ENCODE measurements at places on chromosomes 16 and 17.

DNA sequence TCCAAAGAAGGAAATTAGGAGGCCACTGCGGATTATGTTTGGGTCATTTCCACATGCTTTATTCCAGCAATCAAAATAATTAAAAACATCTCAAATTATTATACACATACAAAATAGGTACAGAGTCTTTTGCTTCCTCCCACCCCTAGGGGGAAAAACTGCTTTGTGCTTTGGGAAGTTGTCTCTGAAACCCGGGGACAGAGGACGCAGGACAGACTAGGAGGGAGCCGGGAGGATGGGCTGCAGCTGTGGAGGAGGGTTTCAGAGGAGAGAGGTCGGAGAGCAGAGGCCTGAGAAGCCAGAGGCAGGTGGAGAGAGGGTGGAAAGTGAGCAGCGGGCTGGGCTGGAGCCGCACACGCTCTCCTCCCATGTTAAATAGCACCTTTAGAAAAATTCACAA, 17.4 kb downstream of the COL1A1 start:
- no peak for DNase-seq

GRCh38 chr17:31404028-31404949, 12.8 kb downstream of the RAB11FIP4 start:
- no peak for DNase-seq

DNA sequence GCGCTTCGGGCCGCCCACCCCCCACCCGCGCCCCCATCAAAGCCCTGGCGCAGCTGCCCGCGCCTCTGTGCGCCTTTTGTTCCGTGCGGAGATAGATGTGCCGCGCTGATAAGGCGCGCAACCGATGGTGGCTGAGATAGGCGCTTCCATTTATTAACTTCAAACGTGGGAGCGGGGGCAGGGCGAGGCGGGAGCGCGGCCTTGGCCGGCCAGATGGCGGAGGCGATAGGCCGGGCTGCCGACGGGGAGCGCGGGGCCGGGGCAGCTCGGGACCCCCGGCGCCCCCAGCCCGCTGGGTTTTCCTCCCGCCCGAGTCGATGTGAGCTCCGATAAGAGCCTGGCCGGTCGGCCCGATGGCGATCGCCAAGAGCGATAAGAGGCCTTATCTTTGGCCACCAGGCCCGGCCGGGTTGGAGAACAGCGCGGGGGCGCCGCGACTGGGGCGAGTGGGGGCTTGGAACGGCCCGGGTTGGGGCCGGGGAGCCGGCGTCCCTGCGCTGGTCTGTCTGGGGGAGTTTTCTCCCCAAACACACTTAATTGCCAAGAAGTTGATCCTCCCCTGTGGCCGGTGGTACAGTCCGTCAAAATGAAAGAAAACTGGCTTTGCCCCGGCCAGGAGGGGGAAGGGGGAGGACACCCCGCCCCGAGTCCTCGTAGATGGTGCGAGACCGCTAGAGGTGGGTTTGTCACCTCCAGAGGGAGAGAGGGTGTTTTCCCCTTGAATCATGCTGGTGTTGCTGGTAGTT, 2.7 kb downstream of the ZFPM1 start:
- peak; percentile 76 for DNase-seq

GRCh38 chr16:80964351-80964750, 42.3 kb downstream of the CMC2 start:
- DNase-seq: no peak

DNA sequence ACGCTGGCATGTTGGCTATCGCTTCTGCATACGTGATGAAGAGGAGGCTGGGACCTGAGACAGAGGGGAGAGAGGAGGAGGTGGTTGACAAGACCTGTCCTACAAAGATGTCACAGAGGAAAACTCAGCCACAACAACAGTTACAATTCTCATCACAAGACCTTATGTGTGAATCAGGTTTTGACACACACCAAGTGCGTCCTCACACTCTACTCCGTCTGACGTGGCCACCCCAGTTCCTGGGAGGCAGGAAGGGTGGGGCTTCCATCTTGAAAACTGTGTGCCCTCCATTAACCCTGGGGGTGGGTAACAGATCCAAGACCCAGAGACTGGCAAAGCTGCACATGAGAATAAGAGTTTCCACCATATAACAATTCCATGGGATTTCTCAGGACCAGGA, 24.1 kb downstream of the SLC6A4 start:
- no peak for DNase-seq

DNA sequence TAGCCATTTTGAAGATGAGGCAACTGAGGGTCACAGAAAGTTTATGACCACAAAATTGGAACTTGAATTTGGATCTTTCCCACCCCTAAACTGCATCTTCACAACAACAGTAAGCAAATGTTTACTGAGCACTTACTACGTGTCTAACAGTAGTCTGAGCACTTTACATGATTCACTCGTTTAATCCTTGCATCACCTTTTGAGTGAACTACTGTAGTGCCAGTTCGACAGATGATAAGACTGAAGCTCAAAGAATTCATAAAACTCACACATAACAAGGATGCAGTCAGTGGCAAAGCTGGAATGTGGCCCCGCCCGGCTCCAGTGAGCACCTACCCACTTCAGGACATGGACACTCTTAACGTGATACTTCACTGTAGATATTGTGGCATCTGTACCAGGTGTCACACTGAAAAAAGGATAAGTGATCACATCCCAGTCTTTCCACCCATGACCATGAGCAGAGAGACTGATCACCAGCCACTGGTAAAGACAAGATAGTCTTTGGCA, 36.0 kb upstream of the HLF start:
- DNase-seq: no peak

- DNase-seq: no peak
These were observed 66.6 kb upstream of the RPH3AL start for GRCh38 chr17:419073-419735.

GRCh38 chr17:8118769-8119580, 661 bp upstream of the ALOXE3 start:
- peak; percentile 81 for DNase-seq

DNA sequence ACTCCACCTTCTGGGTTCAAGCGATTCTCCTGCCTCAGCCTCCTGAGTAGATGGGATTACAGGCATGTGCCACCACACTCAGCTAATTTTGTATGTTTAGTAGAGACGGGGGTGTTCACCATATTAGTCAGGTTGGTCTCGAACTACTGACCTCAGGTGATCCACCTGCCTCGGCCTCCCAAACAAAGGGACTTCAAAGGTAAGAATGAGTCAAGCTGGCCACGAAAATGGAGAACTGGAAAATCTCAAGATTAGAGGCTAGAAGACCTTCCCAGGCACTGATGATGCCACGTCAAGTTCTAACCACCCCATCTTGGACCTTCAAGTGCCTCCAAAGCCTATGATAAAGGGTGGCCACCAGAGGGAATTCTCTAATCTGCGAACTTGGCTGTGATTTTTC, 1.3 kb upstream of the CCL15 start:
- no peak for DNase-seq

DNA sequence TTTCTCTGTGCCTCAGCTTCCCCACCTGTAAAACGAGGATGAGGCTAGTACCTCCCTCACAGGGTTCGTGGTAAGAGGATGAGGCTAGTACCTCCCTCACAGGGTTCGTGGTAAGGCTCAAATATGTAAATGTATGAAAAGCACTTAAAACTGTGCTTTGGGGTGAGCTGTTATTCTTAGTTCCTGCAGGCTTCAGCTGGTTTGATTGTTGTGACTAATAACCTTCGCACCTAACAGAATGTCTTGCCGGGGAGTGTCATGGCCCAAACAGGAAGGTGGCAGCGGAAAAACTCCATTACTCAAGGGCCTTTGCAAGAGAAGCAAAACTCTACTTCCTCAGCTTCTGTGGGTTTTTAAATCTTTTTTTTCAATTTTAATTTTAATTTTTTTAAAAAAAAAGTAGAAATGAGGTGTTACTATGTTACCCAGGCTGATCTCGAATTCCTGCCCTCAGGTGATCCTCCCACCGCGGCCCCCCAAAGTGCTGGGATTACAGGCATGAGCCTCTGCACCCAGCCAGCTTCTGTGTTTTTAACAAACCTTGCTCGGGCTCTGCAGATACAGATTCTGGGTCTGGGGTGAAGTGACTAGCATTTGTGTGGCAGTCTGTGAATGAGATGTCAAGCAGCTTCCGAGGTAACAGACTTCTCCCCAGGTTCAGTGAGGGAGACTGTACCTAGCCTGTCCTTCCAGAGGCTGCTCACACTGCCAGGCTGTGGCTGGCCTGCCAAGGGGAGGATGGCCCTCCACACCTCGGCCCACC, 103.0 kb downstream of the RAB11FIP4 start:
- DNase-seq: peak; percentile 18

DNA sequence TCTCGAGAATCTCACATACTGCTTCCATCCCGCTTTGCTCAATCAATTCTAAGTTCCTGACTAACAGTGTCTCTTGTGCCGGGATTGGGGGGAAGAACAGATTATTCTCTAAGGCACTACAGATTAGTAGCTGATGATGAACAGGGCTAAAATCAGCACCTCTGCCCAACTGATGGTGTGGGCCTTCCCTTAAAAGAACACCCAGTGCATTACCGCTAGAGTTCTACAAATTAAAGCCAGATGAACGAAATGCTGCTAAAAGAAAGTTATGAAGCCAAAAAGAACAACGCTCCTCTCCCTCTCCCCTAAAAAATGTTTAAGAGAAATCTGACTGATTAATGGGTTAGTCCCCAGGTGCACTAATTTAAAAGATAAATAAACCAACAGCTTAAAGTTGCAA, 4.4 kb downstream of the CDC27 start:
- no peak for DNase-seq

DNA sequence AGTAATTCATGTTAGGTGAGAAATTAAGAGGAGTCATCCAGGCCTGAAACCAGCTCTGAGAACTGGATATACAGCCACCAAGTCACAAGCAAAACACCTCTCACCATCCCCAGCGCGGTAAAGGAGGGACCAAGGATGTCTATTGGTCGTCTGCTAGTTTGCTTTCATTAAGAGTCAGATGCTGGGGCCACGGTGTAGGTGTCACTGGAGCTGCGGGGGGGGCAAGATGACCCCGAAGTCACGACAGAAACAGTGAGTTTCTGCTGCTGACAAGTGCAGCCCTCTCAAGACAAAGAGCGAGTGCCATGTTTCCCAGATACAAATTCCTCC, 790 bp downstream of the NCBP3 start:
- DNase-seq: peak; percentile 40

GRCh38 chr17:349666-350065, 2.9 kb downstream of the RPH3AL start:
- no peak for DNase-seq

DNA sequence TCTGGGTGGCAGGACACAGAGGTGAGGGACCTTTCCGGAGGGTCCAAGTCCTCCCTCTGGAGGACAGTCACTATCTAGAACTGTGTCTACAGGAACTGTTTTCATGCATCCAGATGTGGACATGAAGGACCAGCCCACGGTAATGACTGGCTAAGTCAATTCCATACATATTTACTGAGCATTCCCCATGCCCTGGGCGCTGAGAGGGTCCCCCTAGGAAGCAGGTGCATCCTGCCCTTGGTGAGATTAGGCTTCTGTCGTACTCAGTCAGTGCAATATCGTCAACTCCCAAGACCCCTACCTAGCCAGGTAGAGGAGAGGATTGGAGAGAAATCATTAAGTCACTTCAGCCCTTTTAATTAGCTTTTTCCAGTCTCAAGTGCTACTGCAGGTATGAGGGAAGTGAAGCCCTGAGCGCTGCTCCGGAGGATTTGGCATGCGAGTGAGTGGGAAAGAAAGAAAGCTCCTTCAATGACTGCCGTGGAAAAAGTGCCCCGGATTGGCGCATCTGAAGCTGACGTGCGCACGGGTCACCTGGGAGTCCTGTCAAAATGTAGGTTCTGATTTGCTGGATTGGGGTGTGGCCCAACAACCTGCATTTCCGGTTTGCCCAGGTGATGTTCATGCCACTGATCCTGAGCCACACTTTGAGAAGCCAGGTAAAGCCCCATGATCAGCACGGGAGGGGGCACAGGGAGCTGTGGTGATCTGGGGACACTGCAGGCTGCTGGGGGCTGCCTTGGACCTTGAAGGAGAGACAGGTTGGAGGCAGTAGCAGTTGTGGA, 367.4 kb upstream of the TNRC6C start:
- DNase-seq: no peak

- DNase-seq: no peak
These were observed 75.3 kb upstream of the COX10 start for GRCh38 chr17:13994050-13994449.

- no peak for DNase-seq
These were observed 16.2 kb downstream of the UNC13D start for GRCh38 chr17:75828076-75828400.

- DNase-seq: no peak
These were observed 235.7 kb downstream of the NTN1 start for GRCh38 chr17:9256751-9257629.

DNA sequence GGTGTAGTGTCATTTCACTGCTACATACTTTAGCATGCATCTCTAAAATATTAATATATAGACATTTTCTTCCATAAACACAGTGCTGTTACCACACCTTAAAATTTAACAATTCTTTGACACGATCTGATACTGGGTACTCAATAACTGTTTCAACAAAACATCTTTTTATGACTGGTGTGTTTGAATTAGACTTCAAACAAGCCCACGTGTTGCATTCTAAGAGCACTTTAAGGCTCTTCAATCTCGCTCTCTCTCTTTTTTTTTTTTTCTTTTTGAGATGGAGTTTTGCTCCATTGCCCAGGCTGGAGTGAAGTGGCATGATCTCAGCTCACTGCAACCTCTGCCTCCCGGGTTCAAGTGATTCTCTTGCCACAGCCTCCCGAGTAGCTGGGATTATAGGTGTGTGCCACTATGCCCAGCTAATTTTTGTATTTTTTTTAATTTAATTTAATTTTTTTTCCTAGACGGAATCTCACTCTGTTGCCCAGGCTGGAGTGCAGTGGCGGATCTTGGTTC, 15.8 kb upstream of the SLC46A1 start:
- DNase-seq: no peak

DNA sequence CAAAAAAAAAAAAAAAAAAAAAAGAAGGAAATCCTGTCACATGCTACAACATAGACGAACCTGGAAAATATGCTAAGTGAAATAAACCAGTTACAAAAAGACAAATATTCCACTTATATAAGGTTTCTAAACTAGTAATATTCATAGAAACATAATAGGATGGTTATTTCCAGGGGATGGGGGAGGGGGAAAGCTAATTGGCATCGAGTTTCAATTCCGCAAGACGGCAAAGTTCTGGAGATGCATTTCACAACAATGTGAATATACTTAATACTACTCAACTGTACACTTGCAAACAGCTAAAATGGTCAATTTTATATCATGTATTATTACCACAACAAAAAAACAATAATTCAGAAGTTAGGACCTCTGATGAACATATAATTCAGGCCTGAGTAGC, 37.9 kb upstream of the ABCA9 start:
- DNase-seq: no peak

DNA sequence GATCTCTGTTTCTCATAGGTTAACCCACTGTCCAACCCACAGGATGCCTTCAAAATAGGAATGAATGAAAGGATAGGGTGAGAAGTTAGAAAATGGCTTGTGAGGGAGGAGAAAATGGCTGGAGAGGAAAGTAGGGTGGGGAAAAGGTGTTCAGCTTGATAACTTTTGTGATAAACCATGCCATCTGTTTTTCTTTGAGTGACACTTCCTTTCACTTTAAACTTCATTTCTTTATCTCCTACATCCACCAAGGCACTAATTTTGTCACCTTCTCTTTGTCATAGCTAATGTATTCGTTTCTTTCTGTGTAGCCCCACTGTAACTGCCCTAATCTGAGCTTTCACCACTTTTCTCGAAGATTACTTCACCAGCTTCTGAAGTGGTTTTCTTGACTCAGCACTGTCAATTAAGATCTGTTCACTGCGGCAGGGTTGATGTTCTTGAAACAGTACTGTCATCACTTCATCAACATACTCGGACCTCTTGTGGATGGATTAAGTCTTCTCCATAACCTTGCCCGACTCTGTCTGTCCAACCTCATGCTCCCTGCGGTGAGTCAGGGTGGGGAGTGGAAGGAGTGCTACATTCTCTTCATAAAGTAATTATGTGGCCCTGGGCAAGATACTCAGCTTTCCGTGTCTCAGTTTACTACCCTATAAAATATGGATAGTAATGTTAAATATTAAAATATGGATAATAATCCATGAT, 5.5 kb upstream of the KRT10 start:
- DNase-seq: no peak

Data from hematopoietic multipotent progenitor cell treated with erythropoietin and hydrocortisone succinate and interleukin-3 and kit ligand, for 15 days (in vitro differentiated cells).